Activated effector memory CD4-positive, alpha-beta T cell treated with Interleukin-2 at 50 U/mL for 16 hours (primary cell): ENCODE measurements at places on chromosomes 12 and 14.

- DNase-seq: no peak
Observed at GRCh38 chr12:113299619-113300237, 35.2 kb downstream of the SLC8B1 start.

DNA sequence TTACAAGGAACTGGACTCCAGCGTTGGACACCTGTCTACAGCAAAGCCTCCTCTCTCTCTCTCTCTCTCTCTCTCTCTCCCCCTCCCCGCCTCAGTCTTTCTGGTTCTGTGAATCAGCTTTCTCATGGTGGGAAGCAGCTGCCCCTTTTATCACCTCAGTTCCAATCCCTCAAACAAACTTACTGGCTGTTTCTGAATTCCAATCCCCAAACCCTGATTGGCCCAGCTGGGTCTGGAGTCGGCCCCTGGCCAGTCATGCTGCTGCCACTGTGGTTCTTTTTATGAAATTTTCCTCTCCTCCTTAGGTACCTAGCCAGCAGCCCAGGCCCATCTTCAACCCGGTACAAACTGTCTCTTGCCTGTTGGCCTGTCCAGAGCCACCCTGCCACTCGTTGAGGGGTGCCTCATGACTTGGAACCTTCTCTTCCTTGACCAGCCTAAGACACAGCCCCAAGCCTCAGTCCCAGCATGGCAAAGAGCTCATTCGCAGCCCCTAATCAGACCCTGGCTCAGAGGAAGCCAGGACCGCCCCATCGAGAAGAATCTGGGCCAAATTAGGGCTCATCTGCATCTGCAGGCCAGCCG is 9.4 kb upstream of the MORN3 start:
- DNase-seq: no peak

GRCh38 chr12:50742776-50743175 is 21.1 kb upstream of the ATF1 start:
- no peak for DNase-seq

GRCh38 chr14:54894995-54895394 is 7.6 kb downstream of the GCH1 start:
- DNase-seq: no peak

- DNase-seq: no peak
Observed at GRCh38 chr12:2335916-2336315, 283.1 kb downstream of the CACNA1C start.

DNA sequence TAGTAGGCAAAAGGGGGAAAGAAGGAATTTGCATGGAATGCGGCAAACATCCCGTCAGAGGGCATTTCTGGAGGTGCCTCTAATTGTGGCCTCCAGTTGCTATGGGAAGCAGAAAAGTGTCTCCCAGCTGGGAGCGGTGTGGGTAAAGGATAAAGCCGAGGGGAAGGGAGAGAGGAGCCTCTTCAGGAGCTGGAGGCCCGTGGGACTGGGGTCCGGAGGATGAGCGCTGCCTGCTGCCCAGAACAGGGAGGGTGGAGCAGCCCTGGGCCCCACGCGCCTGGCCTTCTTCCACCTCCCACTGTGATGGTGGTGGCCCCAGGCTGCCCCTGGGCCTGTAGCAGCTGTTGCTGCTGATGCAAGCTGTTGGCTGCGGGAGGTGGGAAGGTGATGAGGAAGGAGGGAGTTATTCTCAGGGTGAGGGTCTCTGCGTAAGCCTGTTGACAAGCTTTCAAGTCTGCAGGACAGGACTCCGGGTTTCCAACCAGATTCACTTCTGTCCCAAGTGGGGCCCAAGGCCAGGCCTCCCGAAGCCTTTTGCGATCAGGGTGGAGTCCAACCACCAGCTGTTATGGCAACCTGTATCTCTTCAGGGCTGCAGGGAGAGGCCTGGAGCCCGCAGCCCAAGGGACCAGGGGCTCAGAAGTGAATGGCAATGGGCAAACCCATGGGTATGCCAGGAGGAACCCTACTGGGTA is 19.1 kb upstream of the PGF start:
- no peak for DNase-seq

DNA sequence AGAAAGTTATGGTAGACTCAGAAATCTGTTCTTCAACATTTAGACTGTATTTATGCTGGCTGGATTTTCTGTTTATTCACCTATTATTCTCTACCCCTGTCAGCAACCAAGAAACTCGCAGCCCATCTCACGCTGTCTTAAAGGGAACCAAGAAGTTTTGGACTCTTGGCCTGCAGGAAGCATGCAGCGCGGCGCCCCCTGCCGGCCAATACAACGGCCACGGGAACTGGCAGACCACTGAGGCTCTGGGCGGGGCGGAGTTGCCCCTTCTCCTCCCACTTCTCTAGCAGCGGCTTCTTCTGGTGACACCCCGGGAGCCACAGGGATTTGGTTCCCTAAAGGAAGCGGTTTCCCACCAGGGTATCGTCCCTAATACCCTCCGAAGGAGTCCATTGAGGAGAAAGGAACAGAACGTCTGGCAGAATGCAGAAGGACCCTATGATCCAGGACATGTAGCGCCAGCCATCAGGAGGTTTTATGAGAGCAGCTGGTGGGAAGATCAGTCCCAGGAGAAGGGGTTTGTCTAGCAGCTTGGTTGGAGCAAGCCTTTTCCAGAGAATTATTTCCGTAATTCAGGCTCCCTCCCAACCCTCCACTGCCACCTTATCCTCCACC is 21.0 kb upstream of the RNASE2 start:
- DNase-seq: no peak

DNA sequence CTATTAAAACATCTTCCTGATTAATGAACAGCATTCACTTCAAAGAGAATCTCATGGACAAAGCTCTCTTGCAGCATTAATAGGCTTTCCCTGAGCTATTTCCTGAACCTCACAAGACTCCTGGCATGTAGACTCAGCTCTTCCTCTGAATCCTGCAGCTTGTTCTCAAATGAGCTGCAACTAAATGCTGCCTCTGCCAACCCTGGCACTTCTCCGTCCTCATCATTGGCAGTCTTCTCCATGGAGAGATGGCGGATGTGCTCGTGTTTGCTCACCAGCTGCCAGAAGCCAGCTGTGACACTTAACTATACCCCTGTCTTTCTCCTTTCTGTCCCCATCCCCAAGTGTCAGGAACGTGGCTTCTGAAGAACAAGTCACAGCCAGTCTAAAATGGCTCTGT is 232.1 kb downstream of the FOXN3 start:
- DNase-seq: no peak

- no peak for DNase-seq
Observed at GRCh38 chr14:104891121-104891551, 26.1 kb downstream of the CEP170B start.

GRCh38 chr14:81449114-81449513 is 49.0 kb upstream of the STON2 start:
- no peak for DNase-seq

- no peak for DNase-seq
Observed at GRCh38 chr12:80415466-80415865, 28.6 kb upstream of the PTPRQ start.

GRCh38 chr14:94886931-94887330 is 117.0 kb upstream of the GSC start:
- DNase-seq: no peak

DNA sequence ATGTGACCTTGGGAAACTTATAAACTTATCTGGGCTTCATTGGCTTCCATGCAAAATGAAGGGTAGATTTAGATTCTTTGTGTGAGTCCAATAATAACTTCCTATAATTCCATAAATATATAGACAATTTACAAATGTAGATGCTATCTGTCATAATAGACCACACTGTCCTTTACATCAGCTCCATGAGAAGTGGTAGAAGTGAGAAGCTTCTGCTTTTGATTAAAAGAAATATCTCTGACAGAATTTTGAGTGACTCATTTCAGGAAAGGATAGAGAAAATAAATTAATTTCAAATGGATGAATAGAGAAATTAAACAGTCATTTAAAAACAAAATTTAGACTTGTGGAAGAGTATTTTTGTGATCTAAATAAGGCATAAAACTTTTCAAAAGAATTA is 329.7 kb upstream of the ATP2B1 start:
- no peak for DNase-seq

DNA sequence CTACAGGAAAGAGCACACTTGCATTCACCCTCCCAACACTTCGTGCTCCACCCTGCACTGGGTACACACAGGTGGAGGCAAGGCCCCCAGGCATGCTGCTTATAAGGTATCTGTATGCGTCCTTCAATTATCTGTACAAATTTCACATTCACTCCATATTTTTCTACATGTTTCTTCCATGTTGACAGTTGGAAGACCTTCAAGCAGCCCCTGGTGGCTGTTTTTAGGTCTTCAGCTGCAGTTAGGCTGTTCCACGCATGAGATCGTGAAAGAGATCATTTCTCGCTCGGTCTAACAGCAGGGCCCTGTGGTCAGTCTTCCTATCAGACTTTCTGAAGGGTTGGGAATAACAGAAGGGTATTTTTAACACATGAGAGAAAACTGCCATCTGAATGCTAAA is 47.1 kb downstream of the PLXNC1 start:
- no peak for DNase-seq

DNA sequence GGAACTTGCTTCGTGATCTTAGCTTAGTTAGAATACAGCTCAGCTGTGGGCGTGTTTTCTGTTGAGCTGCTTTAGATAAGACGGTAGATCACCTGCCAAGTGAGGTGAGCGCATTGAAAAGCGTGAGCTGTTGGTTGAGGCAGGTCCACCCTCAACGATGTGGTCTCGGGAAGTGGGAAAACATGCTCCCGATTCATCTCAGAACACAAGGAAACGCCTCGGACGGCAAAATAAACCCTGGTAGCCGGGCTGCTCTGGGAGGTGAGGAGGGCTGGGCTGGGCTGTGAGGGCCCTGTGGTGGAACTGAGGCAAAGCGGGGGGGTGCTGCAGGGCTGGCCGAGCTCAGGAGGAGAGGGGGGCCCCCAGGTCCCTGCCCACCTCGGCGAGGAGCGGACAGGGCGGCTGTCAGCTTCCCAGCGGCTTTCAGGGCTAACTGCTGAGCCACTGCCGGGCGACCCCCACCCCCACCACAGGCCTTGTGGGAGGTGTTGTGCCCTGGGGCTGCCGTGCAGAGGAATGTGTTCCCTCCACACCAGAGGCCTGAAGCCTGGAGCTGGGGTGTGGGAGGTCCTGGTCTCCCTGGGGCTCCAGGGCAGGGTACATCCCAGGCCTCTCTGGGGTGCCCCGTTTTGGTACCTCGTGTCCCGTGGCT is 30.7 kb downstream of the NOC4L start:
- DNase-seq: no peak

- DNase-seq: no peak
Observed at GRCh38 chr14:20688167-20688839, at the start of gene ANG. Gene ANG (plus strand): TSS chr14:20688764. CDS start chr14:20693565, 4,801 bp downstream.

GRCh38 chr12:90250766-90251165 is 542.1 kb upstream of the ATP2B1 start:
- no peak for DNase-seq

DNA sequence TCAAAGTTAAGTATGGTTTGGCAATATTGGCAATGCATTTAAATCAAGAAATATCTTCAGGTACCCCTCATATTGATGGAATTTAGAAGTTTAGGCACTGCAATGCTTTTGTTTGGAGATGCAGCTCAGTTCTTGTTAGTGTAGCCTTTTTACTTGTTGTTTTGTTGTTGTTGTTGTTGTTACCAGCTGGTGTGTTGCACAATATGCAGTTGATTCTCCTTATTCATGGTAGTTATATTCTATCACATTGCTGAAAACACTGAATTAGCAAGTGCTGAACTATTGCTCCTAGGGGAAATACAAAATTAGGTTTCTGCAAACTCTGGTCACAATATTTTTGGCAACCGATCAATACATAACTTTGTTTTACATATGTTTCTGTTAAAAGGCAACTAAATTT is 34.8 kb downstream of the CCER1 start:
- no peak for DNase-seq

DNA sequence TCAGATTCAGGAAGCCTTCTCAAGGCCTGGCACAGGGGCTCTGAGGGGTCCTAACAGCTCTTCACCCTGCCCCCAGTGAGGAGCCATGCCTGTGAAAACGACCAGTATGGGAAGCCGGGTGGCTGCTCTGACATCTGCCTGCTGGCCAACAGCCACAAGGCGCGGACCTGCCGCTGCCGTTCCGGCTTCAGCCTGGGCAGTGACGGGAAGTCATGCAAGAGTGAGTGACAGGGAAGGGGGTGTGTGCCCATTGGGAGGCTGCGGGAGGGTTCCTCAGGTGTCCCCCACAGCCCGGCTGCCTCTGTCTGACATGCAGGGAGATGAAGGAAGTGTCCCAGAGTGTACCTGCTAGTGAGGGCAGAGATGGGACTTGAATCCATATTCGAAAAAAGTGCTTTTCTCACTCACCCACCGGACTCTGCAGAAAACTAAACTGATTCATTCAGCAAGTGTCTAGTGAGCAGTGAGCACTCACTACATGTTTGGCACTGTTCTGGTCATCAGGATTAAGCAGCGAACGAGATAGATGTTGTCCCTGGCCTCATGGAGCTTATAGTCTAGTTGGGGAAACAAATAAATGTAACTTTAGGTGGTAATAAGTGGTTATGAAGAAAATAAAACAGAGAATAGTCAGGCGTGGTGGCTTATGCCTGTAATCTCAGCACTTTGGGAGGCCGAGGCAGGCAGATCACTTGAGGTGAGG is 9.4 kb upstream of the LRP1-AS start:
- DNase-seq: no peak

DNA sequence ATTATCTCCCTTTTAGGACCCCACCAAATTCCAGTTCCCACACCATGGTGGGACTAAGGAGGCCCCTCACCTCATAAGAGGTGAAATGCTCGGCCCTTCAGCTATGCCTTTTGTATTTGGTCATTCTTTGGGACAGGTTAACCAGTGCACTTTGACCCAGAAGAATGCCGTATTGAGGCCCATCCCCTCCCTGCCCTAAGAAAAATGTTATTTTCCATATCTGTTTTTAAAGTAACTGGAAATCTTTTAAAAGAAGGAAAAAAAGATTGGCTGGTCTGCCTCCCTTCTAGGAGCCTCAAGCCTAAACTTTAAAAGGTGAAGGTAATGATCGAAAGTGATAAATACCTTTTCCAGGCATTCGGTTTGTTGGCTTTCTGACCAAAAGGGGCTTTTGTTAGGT is 5.7 kb upstream of the HOXC13 start:
- no peak for DNase-seq

DNA sequence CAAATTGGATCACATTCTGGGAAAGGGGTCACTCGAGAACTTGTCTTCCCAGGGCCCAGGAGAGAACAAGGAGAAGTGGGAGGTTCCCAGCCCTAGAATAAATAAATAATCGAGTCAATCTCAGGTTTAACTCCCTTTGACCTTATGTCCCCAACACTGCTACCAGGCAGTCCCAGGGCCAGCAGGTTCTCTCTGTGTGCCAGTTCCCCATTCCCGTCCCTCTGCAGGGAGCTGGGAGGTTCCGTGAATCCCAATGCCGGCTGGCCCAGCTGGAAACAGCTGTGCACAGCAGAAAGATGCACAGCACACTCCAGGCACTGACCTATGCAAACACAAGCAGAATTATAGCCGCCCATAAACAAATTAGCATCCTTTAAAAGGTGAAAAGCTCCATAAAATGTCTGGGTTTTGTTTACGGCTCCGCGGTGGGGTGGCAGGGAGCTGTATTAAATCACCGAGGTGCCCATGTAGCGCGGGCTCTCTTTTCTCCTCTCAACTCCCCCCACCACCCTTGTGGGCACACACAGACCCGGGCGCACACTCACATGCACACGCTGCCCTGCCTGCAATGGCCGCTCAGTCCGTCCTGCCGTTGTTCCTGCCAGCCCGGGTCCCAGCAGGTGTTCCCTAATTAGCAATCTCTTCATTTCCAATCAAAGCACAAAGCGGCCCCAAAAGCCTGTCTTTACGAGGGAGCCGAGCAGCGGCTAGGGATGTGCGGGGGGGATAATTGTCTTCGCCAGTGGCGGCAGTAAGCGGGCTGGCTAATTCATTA is 46.6 kb upstream of the ESRRB start:
- no peak for DNase-seq
